ENCODE measurements at places on chromosomes 2 and 18.

DNA sequence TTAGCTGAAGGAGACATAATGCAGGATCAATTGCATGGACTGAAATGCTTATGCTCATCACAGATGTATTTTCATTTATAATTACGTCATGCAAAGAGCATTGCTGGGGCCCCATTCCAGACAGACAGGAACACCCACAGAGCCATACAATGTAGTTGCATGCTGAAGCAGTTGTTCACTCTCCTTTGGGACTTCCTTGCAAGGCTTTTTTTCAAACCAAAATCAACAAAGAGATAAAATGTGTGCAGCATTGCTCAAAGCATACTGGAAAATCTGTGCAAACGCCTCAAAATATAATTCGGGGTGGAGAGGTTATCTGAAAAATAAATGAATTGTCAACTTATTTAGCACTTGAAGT is 463.2 kb downstream of the CDH2 start:
- H3K36me3 ChIP-seq: no peaks in the 10 kb centered on the region
- no peak for DNase-seq
- H3K27me3 ChIP-seq: no peaks in the 10 kb centered on the region
- no peak overlapping the region for H3K4me3 ChIP-seq

- no peak for DNase-seq
- no peaks in the 10 kb centered on the region for H3K4me1 ChIP-seq
- no peak overlapping the region for H3K4me3 ChIP-seq
- no peaks in the 10 kb centered on the region for H3K36me3 ChIP-seq
- peaks cover 27% of the 10 kb centered on the region for H3K27me3 ChIP-seq
- H3K27ac ChIP-seq: no peak overlapping the region
Observed at GRCh38 chr2:196510246-196510645, 129.3 kb upstream of the CCDC150 start.

DNA sequence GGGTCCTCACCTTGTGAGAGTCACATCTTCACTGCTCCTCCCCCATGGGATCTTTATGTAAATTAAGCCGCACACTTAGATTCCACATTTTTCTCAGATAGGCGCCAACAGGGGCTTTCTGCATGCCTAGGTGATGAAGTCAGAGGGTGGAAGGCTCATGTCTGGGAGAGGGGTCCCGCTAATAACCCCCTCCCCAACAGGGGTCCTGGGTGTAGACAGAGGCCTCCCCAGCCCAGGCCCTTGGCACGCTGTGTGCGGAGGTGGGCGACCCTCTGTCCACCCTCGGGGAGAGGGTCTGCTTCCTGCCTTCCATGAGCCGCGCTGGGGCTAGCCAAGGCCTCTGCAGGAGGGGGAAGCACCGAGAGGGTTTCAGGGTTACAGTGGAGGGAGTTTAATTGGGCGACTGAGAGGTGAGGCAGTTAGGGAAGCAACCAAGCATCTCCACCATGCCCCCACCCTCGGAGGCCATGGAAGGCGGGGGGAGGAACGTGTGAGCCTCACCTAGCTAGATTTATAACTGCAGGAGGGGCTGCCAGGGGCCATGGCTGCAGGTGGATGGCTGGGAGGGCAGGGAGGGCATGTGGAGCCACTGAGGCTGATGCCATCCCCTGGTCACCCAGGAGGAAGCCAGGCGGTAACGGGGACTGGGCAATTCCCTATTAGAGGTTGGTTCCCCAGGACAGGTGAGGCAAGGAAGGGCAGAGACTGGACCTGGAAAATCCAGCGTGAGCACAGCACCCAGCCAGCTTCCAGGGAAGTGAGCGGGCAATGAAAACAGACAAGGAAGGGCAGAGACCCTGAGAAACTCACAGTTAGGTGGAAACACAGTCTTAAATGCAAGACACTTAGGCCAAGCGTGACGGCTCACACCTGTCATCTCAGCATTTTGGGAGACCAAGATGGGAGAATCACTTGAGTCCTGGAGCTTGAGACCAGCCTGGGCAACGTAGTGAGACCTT is 7.7 kb upstream of the PXDN start:
- DNase-seq: no peak
- no peaks in the 10 kb centered on the region for H3K4me1 ChIP-seq
- peaks cover 1% of the 10 kb centered on the region for H3K27me3 ChIP-seq
- H3K36me3 ChIP-seq: no peaks in the 10 kb centered on the region
- no peak overlapping the region for H3K4me3 ChIP-seq
- no peak overlapping the region for H3K27ac ChIP-seq

GRCh38 chr2:113406114-113406513 is 31.4 kb upstream of the ZNG1B start:
- no peaks in the 10 kb centered on the region for H3K36me3 ChIP-seq
- no peaks in the 10 kb centered on the region for H3K4me1 ChIP-seq
- H3K27me3 ChIP-seq: peaks cover 61% of the 10 kb centered on the region
- H3K4me3 ChIP-seq: no peak overlapping the region
- no peak overlapping the region for H3K27ac ChIP-seq

DNA sequence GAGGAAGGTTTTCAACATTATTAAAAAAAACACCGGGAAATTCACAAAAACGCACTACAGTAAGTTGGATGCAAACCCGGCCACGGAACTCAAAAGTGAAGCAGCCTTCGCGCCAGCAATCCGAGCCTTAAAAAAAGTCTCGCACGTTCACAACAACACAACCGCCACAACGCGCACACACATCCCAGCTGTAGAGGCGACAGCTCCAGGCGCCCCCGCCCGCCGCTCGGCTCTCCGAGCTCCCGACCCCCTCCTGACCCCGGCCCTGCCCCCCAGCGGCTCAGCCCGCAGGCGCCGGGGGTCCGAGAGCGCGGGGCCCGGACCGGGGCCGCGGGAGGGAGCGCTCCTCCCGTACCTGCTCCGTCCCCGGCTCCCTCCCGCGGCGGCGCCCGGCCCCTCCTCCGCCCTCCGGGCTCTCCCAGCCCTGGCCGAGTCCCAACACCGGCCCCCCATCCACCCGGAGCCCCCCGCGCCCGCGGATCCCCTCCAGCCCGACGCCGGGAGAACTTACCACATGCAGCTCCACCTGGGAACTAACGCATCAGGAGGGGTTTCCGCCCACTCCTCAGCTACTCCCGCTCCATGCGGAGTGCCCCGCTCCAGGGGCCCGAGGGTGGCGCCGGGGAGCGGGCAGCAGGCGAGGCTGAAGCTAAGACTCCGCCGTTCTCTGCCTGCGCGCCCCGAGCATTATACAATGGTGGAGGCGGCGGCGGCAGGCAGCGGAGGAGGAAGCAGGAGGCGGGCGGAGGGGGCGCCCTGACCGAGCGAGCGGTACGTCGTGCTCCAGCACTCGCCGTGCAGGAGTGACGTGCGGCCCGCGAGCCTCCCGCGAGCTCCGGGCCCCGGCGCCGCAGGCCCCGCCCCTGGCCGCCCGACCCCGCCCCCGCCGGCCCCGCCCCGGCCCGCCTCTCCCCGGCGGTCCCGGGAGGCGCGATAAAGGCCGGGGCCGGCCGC is at the start of gene SERTAD2:
TSS of gene SERTAD2 (minus strand) at position 805 of the 954 bp plus-strand sequence. CDS start 17,042 bp downstream, outside the sequence.
- no peaks in the 10 kb centered on the region for H3K36me3 ChIP-seq
- peak within 1 kb of the TSS; percentile 91 for H3K4me3 ChIP-seq
- no peaks in the 10 kb centered on the region for H3K27me3 ChIP-seq
- peak within 1 kb of the TSS; percentile 90 for H3K27ac ChIP-seq
- H3K4me1 ChIP-seq: peaks cover 63% of the 10 kb centered on the region

- no peak for DNase-seq
- peaks cover 4% of the 10 kb centered on the region for H3K27me3 ChIP-seq
- H3K27ac ChIP-seq: no peak overlapping the region
- no peaks in the 10 kb centered on the region for H3K4me1 ChIP-seq
- no peaks in the 10 kb centered on the region for H3K36me3 ChIP-seq
- no peak overlapping the region for H3K4me3 ChIP-seq
Observed at GRCh38 chr2:109381327-109381820, 232.4 kb downstream of the SEPTIN10 start.

GRCh38 chr2:97267411-97268074 is 154.6 kb downstream of the ANKRD36 start:
- DNase-seq: no peak
- no peak overlapping the region for H3K4me3 ChIP-seq
- no peak overlapping the region for H3K27ac ChIP-seq
- H3K27me3 ChIP-seq: no peaks in the 10 kb centered on the region

- DNase-seq: no peak
- no peaks in the 10 kb centered on the region for H3K27me3 ChIP-seq
- H3K4me3 ChIP-seq: no peak overlapping the region
- no peak overlapping the region for H3K27ac ChIP-seq
Observed at GRCh38 chr2:235467588-235467987, 26.3 kb upstream of the AGAP1 start.

DNA sequence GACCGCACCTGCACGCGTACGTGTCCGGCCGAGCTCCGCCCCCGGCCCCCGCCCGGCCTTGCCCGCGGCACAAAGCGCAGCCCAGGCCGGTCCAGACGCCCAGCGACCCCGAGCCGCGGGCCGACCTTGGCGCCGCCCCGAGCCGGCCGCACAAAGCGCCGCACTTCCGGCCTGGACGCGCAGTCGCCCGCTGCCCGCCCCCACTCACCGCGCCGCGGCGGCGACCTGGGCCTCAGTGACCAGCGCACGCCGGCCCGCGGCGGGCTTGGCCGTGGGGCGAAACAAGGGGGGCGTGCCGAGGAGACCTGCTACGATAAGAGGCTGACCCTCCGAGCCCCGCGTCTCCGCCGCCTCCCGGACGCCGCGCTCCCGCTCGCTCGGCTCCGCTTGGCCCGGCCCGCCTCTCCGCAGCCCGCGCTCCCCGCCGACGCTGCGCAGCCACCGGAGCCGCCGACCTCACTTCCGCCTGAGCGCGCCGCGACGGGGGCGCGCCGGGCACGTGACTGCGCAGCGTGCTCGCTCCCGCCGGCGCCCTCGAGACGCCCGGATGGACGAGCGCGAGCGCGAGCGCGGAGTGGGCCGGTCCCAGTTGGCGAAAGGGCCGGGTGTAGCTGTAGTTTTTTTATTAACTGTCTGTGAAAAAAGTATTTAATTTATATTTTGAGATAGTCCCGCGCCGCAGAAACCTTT is at the start of gene FAM168B:
TSS of gene FAM168B (minus strand) at position 455 of the 690 bp plus-strand sequence. CDS start 10,814 bp downstream, outside the sequence.
- H3K4me3 ChIP-seq: peak within 1 kb of the TSS; percentile 90
- no peaks in the 10 kb centered on the region for H3K27me3 ChIP-seq
- peaks cover 12% of the 10 kb centered on the region for H3K4me1 ChIP-seq

DNA sequence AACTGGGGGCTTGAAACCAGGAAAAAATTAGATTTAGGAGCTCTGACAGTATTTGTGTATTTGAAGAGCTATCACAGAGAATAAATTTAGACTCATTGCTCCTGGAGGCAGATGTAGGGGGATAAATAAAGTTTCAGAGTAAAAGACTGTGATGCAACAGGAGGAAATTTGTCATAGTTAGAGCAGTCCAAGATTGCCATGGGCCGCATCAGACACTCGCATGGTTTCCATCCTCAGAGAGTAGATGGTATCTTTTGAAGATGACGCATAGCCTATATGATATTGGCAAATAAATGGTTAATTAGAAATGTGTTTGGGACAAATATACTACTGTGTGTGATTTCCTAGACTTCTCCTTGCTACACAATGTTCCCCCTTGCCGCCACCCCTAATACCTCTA is 170.5 kb downstream of the FTCDNL1 start:
- H3K27ac ChIP-seq: no peak overlapping the region
- H3K36me3 ChIP-seq: no peaks in the 10 kb centered on the region
- no peak for DNase-seq
- peaks cover 6% of the 10 kb centered on the region for H3K4me1 ChIP-seq
- H3K27me3 ChIP-seq: peaks cover 29% of the 10 kb centered on the region

GRCh38 chr18:78303519-78304191 is 676.0 kb upstream of the SALL3 start:
- no peaks in the 10 kb centered on the region for H3K27me3 ChIP-seq
- H3K27ac ChIP-seq: no peak overlapping the region
- no peak for DNase-seq
- H3K36me3 ChIP-seq: no peaks in the 10 kb centered on the region
- no peak overlapping the region for H3K4me3 ChIP-seq
- no peaks in the 10 kb centered on the region for H3K4me1 ChIP-seq

DNA sequence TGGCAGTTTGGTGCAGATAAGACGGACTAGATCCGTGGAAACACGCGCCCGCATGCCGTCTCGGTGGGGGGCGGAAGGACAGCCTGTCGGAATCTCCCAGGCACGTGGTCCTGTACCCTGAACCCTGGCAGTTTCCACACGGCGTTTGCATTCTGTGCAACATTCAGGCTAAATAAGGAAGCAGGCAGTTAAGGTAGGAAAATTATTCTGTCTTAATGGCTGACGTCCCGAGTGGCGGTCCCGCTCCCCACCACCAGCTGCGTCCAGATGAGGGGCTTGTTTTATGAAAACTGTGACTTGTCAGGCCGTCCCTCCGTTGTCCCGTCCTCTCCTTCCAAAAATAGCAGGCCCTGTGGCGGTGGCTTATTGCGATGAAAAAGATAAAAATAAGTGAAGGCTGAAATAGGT is 120.2 kb downstream of the NFATC1 start:
- H3K27ac ChIP-seq: peak overlapping the region; percentile 95
- no peaks in the 10 kb centered on the region for H3K27me3 ChIP-seq
- DNase-seq: no peak

DNA sequence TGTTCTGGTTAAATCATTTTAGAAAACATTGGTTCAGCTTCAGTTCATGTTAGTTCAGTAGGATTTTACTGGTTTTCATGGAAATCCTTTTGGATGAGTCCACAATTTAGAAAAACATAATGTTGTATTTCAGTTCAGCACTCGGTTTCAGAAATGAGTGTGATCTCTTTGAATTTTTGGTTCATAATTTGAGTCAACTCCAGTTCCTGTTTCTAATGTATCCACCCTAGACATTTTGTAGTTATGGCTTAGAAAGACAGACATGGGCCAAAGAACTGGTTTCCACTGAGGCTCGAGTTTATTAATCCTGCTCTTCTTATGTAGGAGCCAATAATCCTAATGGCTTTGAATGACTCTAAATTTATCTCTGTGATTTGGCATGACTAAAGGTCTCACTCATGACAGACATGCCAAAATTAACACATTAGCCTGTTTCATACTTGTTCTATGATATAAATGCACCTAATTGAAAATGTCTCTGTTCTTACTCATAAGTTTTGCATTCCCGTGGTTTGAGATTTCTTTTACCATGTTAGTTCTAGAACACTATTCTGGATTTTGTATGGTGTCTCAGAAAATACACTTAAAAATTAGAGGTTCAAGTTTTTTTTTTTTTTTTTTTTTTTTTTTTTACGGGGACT is 82.3 kb upstream of the SPRED2 start:
- no peaks in the 10 kb centered on the region for H3K36me3 ChIP-seq
- no peaks in the 10 kb centered on the region for H3K4me1 ChIP-seq
- H3K27me3 ChIP-seq: peaks cover 2% of the 10 kb centered on the region
- DNase-seq: no peak

All from activated T-helper 2 cell treated with anti-CD3 and anti-CD28 coated beads, Interferon-gamma antibody, Interleukin-2, Interleukin-4, amounts not matched to agents 10 μg/mL and 5 μg/mL and 100 μg/mL, durations not matched to agents 14 hours and 24 hours and 36 hours (primary cell).